ENCODE measurements at places on chromosomes 5 and 9.
A peak's percentile ranks its signal among the peaks of the same experiment; 100 is the strongest.

DNA sequence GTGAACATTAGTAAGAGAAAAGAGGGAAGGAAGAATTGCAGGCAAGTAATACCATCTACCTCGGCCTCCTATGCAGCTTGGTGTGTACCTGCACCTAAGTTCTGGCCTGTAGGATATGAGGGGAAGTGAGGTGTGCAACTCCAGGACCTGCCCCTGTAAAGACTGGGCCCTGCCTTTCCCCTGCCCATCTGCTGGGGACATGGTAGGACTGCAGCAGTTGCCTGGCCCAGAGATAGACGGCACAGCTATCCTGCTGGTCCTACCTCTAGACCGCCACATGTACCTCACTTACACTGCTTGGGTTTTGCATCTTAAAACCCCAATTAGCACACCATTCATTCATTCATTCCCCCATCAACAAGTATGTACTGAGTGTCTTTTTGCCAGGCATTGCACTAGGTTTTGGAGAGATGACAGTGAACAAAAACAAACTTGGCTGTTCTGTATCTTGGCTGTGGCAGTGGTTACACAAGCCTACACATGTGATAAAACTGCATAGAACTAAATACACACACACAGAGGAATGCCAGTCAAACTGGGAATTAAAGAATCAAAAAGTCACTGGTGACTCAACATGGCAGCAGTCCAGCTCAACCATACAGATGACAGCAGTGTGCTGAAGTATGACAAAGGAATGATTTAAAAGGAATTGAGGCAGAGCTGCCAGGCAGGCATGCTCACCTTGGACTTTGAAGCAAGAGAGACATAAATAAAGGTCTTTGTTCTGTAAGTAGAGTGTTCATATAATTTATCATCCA is 23.3 kb upstream of the MGAT1 start:
- no peak for DNase-seq

- DNase-seq: no peak
These were observed 35.1 kb downstream of the NNT start for GRCh38 chr5:43638107-43638506.

GRCh38 chr9:38254151-38254550 is 138.4 kb upstream of the ALDH1B1 start:
- no peak for DNase-seq

GRCh38 chr9:137881591-137882505 is 4.3 kb downstream of the CACNA1B start:
- DNase-seq: no peak

DNA sequence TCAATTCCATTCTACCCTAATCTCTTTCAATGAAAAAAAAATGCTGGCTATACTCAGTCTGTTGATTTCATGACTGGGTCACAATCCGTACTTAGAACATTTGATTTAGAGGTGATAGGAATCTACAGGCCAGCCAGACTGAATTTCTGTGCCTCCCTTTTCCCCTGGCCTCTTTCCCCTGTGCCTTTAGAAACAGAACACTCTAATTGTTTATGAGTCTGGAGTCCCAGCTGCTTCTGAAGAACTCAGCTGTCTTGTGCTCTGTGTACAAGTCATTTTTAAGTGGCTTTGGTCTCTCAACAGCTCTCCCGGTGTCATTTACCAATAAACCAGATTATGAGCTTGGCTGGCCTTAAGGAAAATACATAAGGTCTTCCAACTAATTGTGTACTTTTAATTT is 94.1 kb upstream of the ITGA2 start:
- DNase-seq: no peak

DNA sequence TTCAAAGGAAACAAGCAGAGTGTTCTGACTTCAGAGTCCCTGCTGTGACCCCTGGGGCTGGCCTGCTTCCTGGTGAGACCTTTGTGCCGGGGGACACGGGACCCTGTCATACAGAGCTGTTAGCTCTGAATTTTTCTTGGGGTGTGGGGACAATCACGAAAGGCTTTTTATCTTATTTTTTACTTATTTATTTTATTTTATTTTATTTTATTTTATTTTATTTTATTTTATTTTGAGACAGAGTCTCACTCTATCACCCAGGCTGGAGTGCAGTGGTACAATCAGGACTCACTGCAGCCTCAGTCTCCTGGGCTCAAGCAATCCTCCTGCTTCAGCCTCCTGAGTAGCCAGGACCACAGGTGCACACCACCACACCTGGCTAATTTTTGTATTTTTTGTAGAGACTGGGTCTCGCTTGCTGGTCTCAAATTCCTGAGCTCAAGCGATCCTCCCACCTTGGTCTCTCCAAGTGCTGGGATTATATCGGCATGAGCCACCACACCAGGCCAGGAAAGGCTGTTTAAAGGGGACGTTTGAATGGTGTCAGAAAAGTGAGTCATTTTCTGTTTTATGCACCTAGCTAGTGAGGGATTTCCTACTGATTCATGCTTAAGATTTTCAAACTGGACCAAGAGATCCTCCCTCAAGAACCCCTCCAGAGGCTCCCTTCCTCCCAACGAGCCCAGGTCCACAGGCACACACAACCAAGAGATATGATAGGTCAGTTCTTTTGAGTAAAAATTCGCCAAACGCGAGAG is 75.7 kb downstream of the OLFM1 start:
- DNase-seq: no peak

DNA sequence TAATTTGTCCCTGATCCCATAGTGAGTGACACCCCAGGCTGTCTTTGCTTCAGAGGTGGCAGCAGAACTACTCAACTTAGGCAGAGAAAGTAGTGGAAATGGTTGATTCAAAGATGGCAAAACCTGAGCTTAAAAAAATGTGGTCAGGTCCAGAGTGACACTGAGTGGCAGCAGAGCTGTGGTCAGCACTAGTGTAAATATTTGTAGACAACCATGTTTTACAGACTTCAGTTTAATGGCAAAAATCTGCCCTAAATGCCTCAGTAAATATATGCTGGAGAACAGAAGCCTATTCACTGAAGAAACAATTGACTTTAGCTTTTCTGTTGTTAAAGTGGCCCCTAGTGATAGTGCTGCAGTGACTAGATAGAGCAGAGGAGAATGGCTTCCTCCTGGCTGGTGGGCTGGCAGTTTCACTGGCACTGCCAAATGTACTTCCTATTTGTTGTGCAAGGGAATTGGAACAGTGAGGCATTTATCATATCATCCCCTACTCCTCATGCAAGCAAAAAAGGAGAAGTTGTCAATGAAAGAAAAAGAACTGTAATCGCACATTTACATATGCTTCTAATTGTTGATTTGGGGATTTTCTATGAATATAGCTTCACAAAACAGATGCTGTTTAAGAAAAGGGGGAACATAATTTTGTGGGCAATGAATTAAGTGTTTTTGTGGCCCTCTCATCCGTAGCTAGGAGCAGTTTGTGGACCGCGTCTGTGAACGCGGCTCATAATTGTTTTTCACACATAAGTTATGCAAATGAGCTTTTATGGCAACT is 12.0 kb downstream of the PBX3 start:
- DNase-seq: no peak

- no peak for DNase-seq
These were observed 129.9 kb upstream of the RGMB start for GRCh38 chr5:98643569-98643968.

DNA sequence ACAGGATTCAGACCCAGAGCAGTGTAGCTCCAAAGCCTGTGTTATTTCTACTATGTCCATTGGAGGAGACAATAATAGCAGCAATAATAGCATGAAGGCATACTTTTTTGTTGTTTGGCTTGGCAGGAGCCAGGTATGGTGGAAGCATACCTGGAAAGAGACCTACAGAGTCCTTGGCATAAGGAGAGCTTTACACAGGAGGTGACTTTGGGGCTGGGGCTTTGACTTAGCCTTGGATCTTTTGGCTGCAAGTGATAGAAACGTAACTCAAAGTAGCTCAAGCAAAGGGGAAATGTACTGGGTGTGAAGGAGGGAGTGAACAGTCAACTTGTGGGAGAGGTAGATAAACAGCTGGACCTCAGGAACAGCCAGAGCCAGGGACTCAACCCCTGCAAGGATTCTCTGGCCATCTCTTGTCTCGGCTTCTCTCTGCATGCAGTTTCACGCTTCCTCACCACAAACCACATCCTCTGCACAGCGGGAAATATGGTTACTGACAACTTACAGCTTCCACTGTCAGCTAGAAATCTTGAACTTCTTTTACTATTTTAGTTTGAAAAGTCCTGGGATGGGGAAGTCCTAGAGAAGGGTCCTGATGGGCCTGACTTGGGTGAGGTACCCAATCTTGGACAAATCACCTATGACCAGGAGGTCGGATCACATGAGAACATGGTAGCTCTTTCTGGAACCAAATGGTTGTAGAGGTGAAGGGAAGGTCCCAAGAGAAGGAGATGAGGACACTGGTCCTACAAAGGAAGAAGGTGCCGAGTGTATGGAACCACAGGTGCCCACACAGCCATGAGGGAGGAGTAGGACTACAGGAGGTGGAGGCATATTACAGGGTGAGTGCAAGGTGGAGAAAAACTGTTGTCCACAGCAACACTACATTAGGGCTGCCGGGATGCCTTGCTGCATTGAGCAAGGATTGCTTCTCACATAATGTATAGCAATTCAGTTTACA is 47.0 kb upstream of the TGFBR1 start:
- peak; percentile 25 for DNase-seq

DNA sequence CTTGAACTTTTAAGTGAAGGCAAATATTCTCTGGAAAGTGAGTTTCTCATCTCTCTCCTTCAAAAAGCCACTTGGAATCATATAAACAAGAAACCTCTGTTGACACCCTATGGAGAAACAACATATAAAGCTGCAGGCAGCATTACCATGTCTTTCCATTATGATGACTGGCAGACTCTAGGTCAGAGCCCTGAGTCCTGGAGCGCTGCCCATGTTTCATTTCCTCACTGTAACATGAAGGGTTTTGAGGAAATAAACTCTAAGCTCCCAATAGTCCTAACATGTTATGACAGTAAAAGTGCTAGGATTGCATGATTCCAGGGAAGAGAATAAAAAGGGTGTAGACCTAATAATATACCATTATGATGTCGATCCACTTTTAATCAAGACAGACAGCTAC is 220.6 kb downstream of the CTNND2 start:
- DNase-seq: no peak

Data from stimulated activated CD4-positive, alpha-beta T cell treated with anti-CD3 and anti-CD28 coated beads, Interleukin-4, amount 100 ng/mL, for 4 hours (primary cell).